ENCODE measurements at places on chromosomes 1 and 21.
A peak's percentile ranks its signal among the peaks of the same experiment; 100 is the strongest.

DNA sequence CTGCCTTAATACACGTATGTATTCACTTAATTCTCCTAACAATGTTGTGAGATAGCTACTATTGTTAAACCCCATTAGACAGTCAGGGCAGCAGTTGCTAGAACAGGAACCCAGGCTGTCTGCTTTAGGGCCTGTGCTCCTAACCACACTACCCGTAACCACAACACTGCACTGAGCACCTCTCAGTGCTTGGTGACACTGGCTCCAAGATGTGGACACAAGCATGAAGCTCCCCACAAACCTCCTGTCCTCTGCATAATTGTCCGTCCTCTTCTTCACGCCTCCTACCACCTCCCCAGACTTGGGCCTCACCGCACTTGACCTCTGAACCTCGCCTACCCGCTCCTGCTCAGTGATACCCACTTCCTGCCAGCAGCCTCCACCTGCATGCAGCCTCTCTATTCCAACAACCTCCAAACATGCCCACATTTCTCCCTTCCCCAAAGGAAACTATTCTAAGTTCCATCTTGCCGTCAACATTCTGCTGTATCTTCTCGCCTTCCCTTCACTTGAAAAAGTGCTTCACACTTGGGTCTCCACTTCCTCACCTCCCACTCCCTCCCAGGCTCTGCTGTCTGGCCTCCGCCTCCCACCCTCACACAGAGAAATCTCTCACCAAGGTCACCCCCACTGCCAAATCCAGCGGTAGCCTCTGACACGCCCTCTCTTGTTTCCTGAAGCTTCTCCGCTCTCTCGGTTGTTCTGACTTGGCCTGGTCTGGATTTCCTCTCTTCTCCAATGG is 14.6 kb upstream of the AHDC1 start:
- peaks cover 10% of the 10 kb centered on the region for H3K4me1 ChIP-seq
- H3K27ac ChIP-seq: peak overlapping the region; percentile 27
- no peak overlapping the region for H3K4me3 ChIP-seq

DNA sequence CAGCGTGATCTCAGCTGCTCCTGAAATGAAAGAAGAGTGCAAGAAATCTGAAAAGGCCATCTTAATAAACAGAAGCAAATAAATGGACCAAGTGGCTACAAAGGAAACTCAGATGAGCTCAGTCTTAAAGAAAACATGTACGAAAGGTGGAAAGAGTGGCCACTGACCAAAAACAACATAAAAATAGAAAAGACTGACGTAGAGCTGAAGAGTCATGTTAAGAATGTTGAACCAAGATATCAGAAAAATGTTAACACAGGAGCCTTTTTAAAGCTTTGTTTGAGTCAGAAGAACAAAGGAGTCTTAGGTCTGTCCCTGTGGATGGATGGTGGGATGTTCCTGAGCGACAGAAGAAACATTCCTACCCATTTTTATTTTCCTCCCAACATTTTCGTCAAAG is 30.8 kb upstream of the ZNF648 start:
- peaks cover 3% of the 10 kb centered on the region for H3K27me3 ChIP-seq
- DNase-seq: no peak
- no peaks in the 10 kb centered on the region for H3K4me1 ChIP-seq
- H3K27ac ChIP-seq: no peak overlapping the region
- H3K4me3 ChIP-seq: no peak overlapping the region
- H3K36me3 ChIP-seq: no peaks in the 10 kb centered on the region

DNA sequence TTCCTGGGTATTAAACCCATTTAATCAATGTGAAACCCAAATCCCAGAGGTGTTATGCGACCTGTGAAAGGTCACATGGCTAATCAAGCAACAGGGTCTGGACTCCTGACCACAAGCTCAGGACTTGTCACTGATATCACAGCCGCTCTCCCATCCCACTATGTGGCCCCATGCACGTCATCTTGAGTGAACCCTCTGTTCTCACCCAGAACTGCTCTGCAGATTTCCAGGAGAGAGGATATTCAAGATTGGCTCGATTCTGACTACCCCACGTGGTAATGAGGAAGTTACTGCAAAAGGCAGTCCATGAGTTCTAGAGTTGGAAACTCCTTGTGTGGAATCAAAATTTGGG is 173.5 kb upstream of the ETV3 start:
- no peak overlapping the region for H3K27ac ChIP-seq
- H3K36me3 ChIP-seq: no peaks in the 10 kb centered on the region
- H3K4me3 ChIP-seq: no peak overlapping the region

DNA sequence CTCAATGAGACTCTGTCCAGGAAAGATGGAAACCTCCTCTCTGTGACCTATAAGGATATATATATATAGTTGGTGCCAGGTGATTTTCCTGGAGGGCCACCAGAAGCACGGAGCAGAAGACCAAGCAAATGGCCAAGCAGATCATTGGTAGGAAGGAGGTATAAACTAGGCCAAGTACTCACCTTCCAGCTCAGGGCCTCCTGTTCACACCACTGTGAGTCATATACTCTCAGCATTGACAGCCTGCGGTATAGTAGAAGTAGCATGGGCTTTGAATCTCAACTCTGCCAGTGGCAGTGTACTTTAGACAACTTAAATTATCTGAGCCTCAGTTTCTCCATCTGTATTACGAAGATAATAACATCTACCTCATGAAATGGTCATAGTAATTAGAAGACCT is 15.4 kb downstream of the IL12RB2 start:
- H3K27me3 ChIP-seq: no peaks in the 10 kb centered on the region
- H3K36me3 ChIP-seq: no peaks in the 10 kb centered on the region
- H3K4me3 ChIP-seq: no peak overlapping the region
- H3K4me1 ChIP-seq: no peaks in the 10 kb centered on the region
- H3K27ac ChIP-seq: no peak overlapping the region

DNA sequence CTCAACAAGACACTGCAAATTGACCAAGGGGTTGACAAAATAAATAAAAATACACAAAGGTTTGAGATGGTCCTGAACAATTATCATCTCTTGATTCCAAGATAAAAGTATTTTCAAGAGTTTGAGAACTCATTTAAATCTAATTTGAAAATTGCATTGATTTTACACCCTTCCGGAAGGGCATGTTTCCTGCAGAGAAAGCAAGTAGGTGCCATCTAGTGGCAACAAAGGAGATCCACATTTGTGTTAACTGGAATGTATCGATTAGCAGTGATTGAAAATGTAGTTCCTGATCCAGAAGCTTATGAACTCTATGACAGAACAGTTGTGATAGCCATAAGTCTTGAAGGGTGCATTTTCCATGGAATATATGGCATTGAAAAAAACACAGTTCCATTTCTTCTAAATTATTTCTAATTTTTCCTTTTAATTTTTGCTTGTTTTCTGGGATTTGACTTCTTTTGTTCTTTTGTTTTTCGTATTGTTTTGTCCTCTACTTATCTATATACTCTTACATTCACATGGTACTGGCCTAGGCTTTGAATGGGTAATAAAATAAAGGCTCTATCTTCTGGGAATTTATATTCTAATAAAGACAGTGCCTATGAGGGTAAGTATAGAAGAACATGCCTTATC is 143.7 kb downstream of the DNM3 start:
- no peaks in the 10 kb centered on the region for H3K36me3 ChIP-seq
- peaks cover 17% of the 10 kb centered on the region for H3K4me1 ChIP-seq
- DNase-seq: no peak

- no peak overlapping the region for H3K4me3 ChIP-seq
- H3K36me3 ChIP-seq: no peaks in the 10 kb centered on the region
- no peak for DNase-seq
- H3K4me1 ChIP-seq: peaks cover 7% of the 10 kb centered on the region
- peaks cover 1% of the 10 kb centered on the region for H3K27me3 ChIP-seq
- no peak overlapping the region for H3K27ac ChIP-seq
Measured at GRCh38 chr1:184499616-184500015, 112.8 kb downstream of the C1orf21 start.

- H3K27ac ChIP-seq: no peak overlapping the region
- no peak for DNase-seq
- no peak overlapping the region for H3K4me3 ChIP-seq
- peaks cover 31% of the 10 kb centered on the region for H3K27me3 ChIP-seq
Measured at GRCh38 chr1:110604586-110605148, 1.5 kb downstream of the KCNA2 start.

DNA sequence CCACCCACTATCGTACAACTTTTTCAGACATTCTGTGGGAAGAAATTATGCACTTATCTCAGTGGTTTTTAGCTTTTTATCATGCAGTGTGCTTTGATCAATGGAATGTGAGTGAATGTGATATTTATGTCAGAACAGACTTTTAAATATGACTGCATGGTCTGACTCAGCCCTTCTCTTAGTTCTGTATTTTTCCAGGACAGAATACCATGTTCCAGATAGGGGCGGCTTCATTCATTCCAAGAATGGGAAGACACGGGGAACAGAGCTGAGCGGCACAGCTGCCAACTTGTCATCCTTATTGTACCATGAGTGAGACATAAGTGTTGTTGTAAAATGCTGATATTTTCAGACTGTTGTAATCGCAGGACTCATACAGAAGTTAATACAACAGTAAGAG is 214.6 kb upstream of the NCAM2 start:
- H3K4me1 ChIP-seq: no peaks in the 10 kb centered on the region
- no peak overlapping the region for H3K27ac ChIP-seq
- no peak overlapping the region for H3K4me3 ChIP-seq
- H3K27me3 ChIP-seq: peaks cover 4% of the 10 kb centered on the region
- DNase-seq: no peak

DNA sequence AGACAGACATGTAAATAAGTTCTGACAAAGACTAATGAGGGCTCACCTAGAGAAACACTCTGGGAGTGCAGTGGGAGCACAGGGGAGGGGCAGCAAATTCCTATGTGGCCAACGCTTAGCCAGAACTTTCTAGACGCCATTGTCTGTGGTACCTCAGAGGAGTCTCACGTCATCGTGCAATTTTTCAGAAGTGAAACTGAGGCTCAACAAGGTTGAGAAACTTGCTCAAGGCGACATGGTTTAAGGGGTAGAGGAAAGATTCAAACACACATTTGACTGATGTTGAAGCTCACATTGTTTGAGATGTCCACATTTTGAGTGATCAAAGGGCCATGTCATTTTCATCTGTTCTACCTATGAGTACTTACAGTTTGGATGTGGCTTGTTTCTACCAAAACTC is 152.6 kb upstream of the LMO4 start:
- no peak overlapping the region for H3K27ac ChIP-seq
- H3K4me1 ChIP-seq: no peaks in the 10 kb centered on the region
- H3K36me3 ChIP-seq: no peaks in the 10 kb centered on the region
- no peaks in the 10 kb centered on the region for H3K27me3 ChIP-seq
- no peak for DNase-seq

- no peak for DNase-seq
- no peak overlapping the region for H3K4me3 ChIP-seq
- H3K27me3 ChIP-seq: no peaks in the 10 kb centered on the region
- no peak overlapping the region for H3K27ac ChIP-seq
Measured at GRCh38 chr1:76807543-76808260, 59.6 kb upstream of the ST6GALNAC5 start.

GRCh38 chr1:50438945-50439344 is 15.7 kb upstream of the DMRTA2 start:
- peaks cover 10% of the 10 kb centered on the region for H3K36me3 ChIP-seq
- no peak overlapping the region for H3K27ac ChIP-seq
- H3K4me1 ChIP-seq: peaks cover 2% of the 10 kb centered on the region
- no peak for DNase-seq
- peaks cover 4% of the 10 kb centered on the region for H3K27me3 ChIP-seq

- H3K4me1 ChIP-seq: peaks cover 8% of the 10 kb centered on the region
- no peaks in the 10 kb centered on the region for H3K27me3 ChIP-seq
- H3K36me3 ChIP-seq: no peaks in the 10 kb centered on the region
- no peak for DNase-seq
Measured at GRCh38 chr1:209727286-209727685, 22.6 kb downstream of the HSD11B1 start.

DNA sequence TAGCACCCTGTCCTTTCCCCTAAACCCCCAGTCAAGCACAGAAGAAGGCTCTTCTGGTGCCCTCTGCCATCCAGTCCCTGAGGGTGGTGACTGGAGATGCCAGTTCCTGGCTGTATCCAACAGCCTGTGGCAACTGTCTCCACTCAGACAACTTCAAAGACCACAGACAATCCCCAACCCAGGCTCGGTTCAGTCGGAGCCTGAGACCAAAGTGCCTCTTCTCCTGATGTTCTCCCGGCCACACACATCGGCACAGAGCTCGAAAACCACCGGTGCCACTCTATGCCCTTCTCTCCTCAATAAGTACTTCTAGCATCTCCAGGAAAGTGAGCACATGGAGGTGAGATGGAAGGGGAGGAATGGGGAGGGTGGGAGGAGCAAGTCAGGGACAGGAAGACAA is 39.6 kb upstream of the HMGB4 start:
- H3K27me3 ChIP-seq: peaks cover 5% of the 10 kb centered on the region
- no peak overlapping the region for H3K4me3 ChIP-seq
- DNase-seq: no peak
- H3K4me1 ChIP-seq: peaks cover 15% of the 10 kb centered on the region

GRCh38 chr1:53139951-53140361 is 2.5 kb downstream of the SLC1A7 start:
- no peaks in the 10 kb centered on the region for H3K36me3 ChIP-seq
- no peak for DNase-seq
- H3K4me3 ChIP-seq: no peak overlapping the region
- no peak overlapping the region for H3K27ac ChIP-seq
- H3K27me3 ChIP-seq: peaks cover 12% of the 10 kb centered on the region
- peaks cover 14% of the 10 kb centered on the region for H3K4me1 ChIP-seq

Data from endothelial cell (in vitro differentiated cells).